ENCODE measurements at places on chromosomes 7 and 10. TPM values are rescaled to one million over a fixed set of nuclear protein-coding genes. Genes with fewer than 3 reads are reported as not detected.

- DNase-seq: no peak
These were observed 565.0 kb downstream of the XPNPEP1 start for GRCh38 chr10:109358325-109358724.

DNA sequence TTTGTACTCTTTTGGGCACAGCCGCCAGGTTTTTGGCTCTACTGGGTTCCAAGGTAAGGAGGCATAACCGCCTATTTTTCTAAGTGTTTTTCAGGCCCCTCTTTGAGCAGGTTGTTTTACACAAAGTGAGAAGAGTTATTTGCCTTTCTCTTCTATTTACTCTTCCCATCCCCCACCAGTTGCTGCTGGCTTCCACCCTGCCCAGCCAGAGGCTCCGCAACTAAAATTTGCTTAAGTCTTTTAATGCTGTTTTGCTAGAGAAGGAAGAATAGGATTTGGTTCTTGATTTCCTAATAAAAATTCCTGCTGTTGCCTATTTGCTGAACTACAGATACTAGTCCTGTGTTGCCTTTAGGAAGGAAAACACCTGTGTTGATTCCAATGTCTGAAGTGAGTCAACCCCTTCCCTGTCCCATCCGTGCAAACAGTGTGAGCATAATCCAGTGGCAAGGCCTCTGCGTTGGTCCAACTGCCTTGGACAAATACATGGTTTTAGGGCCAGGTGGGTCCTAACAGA is 1.9 kb downstream of the PLA2G12B start:
- no peak for DNase-seq

RSU1 gene
- 21.4 TPM for total RNA-seq

DNA sequence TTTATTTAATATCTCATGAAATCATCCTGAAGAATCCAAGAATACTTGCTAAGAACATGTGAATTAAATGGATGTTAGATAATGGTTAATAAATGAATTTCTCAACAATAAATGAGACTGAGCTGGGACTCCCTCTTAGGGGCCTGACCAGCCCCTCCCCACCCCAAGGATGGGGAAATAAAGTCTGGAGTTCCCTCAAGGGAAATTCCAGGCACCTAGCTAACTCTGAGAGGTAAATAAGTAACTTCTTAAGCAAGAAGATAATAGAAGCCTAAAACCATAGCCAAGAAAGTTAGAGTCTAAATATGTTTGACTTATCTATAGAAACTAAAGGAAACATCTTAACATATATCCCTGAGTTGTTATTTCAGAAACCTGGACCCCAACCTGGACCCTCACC is 32.2 kb upstream of the PPP1R9A start:
- no peak for DNase-seq

MPLKIP gene
- 9.9 TPM for total RNA-seq

Measured in body of pancreas (tissue), 4 donors.